ENCODE measurements at places on chromosomes 13 and 19.

DNA sequence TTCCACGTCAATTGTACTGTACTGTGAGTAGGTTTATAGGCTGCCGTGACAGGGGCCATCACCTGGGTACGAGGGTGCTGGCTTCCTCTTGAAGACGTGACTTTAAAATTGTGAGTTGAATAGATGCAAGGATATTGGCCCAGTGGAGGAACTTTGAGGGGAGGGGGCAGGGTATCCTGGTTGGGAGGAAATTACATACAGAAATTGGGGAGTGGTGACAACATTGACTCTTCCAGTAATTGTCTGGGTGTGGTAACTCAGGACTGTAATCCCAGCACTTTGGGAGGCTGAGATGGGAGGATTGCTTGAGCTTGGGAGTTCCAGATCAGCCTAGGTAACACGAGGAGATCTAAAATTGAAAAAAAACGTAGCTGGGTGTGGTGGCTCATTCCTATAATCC, 30.4 kb downstream of the DPRX start:
- DNase-seq = no peak

DNA sequence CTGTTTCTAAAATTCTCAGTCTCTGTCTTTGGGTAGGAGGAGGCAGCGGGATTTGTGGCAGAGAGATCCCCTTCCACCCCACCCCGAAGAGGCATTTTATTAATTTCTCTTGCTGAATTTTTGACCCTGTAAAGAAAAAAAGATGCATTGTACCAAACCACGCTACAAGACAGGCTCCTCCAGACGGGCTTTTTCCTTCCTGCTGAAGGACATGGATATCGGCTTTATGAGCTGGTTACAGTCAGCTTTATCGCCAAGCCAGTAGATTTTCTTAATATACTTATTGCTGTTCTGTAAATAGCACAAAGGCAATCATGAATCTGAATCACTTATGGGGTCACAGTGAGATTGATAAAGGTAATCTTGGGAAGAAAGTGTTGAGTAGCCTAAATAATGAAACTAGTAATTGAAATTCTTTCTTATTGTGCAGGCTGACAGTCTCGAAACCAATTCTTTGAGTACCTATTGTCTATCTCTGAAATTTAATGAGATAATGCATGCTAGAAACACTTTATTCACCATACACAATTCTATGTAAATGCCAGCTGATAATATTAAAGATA, 24.5 kb downstream of the MBNL2 start:
- no peak for DNase-seq

DNA sequence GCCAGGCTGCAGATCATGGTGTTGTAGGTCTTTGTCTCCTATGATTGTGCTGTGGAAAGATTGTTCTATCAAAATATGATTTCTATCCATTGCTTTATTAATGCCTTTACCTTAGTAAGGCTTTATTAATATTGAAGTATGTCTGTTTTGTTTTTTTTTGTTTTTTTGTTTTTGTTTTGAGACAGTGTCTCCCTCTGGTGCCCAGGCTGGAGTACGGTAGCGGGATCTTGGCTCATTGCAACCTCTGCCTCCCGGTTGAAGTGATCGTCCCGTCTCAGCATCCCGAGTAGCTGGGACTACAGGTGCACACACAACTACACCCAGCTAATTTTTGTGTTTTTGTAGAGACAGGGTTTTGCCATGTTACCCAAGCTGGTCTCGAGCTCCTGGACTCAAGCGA, 7.7 kb downstream of the IRGC start:
- DNase-seq = no peak

DNA sequence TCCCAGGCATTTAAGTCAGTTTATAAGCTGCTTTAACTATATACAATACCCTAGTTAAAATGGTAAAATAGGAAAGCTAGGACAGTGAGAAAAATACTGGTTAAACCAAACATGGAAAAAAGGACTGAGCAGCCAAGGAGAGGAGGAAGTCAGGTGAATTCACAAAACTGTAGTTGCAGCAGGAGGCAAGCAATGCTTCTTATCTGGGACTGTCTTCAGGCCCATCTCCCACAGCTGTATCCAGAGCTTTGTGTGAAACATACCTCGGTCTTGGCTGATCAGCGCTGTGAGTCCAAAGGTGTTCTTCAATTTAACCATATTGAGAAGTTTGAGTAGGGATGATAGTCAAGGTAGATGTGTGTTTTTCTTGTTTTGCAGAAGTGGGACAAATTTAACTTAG, 15.7 kb upstream of the SUPT20H start:
- DNase-seq = no peak

DNA sequence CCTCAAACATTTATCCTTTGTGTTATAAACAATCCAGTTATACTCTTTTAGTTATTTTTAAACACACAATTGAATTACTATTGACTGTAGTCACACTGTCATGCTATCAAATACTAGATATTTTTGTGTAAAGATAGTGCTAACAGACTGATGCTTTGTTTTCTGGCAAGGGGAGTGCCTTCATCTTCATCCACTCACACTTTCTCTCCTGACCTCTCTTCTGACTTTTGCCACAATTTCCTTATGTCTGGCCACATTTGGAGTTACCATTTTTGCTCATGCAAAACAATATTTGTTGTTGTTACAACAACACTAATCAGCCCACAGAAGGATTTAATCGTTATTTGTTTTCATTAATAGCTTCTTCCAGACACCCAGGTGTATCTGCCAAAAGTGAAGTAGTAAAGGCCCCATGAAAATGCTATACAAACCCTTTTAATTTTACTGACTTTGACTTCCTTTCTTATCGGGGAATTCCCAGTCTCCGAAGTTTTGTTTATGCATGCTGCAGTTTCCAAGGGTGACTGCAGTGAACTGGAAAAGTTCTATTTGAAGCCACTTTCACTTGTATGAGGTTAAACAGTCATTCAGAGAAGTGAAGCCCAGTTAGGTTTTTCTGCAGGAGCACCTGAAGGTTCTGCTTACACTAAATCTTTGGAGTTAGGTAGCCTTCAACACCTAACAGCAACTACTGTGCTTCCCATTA, 66.1 kb upstream of the FRY start:
- DNase-seq = no peak

DNA sequence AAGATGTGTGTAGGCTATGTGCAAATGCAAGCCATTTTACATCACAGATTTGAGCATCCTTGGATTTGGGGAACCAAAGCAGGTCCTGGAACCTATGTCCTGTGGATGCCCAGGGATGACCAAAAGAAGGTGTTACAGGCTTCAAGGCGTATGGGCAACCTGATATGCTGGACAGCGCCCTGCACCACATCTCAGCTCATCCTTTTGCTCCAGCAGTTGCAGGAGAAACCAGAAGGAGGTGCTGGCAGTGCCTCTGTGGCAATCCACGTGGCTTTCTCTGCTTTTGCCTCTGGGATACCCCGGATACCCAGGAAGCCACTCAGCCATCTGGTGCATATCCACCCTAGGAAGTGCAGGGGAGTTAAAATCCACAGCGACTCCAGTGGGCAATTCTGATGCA, 110.3 kb upstream of the VSTM2B start:
- DNase-seq = no peak

DNA sequence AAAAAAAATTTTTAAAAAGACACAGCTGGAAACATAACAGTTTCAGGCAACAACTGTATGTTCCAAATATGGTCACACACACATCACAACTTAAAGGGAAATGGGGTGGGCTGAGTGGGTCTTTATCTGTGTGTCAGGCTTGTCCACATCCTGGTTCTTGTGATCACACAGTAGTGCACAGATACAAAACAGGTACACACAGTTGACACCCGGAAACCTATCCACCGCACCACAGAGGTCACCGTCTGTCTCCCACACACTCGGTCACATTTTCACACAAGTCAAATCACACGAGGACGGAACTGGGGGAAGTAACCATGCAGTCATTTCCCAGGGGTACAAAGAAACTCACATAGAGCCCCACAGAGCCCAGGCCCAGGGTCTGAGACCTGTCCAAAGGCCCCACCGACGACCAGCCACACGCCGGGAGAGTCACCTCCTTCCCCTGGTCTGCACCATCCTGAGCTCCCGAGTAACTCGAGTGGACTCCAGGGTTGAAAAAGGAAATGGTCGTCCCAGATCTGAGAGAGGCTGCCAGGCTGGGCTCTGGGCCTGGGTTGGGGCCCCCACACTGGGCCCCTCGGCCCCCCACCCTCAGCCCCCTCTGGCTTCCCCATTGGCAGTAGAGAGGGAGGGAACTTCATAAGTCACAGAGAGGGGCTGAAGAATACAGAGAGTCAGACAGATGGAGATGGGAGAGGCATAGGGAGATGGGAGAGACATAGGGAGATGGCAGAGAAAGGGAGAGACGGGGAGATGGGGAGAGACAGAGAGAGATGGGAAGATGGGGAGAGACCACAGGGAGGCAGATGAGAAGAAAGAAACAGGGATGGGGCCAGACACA, 1.3 kb upstream of the PPAN start:
- DNase-seq = peak; percentile 83

GRCh38 chr19:46404055-46404752, 9.2 kb downstream of the CCDC8 start:
- no peak for DNase-seq

GRCh38 chr19:51040151-51040550, 5.3 kb upstream of the KLK12 start:
- DNase-seq = no peak

- no peak for DNase-seq
Measured at GRCh38 chr19:6250909-6251308, 28.9 kb downstream of the MLLT1 start.

DNA sequence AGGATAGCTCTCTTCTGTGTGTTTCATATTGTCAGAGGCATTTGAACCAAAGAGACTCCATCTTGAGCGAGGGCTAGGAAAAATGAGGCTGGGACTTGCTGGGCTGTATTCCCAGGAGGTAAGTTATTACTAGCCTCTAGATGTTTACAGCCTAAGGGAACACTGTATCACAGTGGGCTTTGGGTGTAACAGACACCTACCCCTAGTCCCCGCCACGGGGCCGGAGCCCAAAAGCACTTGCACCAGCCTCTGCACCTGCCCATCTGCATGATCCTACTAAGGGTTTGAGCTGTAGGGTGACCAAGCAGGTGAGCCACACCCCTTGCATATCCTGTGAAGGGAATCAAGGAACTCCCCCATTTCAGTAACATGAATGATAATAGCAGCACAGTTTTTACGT, 1972.2 kb downstream of the OLFM4 start:
- DNase-seq = no peak

GRCh38 chr13:111939666-111940278, 127.2 kb upstream of the SOX1 start:
- DNase-seq = no peak

DNA sequence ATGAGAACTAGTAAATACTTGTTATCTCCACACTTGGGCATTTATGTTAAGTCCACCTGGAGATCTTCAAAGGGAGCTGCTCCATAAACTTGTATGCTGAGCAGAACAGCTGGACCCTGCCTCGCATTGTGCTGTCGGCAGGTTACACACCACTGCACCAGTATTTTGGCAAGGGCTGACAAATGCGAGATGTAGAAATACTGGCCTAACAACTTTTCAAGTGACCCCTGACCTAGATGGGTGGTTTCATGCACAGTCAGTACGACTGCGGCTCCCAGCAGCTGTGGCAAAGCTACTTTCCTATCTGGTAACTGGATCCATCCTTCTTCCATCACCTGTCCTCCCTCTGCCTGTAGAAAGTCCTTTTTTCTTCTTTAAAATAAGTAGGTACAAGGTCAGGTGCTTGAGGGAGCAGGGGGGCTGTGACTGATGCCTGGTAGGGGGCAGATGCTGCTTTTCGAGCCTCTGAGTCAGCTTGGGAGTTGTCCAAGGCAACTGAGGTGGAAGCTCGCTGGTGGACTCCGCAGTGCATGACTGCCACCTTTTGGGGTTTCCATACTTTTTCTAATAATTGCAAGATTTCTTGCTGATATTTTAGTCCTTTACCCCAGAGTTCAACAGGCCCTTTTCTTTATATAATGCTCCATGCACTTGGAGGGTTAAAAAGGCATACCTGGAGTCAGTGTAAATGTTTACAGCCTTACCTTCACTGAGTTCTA, 86.8 kb downstream of the SLC25A15 start:
- DNase-seq = no peak

GRCh38 chr19:47407417-47407774, 11.9 kb downstream of the MEIS3 start:
- no peak for DNase-seq

DNA sequence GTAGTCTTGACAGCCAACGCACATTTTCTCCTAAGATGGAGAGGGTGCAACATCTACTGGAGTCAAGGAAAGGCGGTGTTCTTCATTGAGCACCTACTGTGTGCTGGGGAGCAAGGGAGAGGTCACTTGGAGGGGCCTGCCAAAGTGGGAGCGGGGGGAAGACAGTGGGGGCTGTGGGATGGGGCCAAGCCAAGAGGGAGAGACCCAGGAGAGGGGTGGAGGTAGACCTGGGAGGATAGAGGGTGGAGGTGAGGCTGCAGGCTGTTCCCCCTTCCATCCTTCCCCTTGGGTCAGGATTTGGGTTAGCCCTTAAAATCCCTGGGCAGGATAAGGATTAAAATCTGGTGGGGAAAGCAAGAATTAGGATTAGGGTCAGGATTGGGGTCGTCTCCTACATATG, 1.7 kb upstream of the PLPP2 start:
- no peak for DNase-seq

- DNase-seq = peak; percentile 45
Measured at GRCh38 chr13:26062853-26063444, 11.1 kb upstream of the SHISA2 start.

DNA sequence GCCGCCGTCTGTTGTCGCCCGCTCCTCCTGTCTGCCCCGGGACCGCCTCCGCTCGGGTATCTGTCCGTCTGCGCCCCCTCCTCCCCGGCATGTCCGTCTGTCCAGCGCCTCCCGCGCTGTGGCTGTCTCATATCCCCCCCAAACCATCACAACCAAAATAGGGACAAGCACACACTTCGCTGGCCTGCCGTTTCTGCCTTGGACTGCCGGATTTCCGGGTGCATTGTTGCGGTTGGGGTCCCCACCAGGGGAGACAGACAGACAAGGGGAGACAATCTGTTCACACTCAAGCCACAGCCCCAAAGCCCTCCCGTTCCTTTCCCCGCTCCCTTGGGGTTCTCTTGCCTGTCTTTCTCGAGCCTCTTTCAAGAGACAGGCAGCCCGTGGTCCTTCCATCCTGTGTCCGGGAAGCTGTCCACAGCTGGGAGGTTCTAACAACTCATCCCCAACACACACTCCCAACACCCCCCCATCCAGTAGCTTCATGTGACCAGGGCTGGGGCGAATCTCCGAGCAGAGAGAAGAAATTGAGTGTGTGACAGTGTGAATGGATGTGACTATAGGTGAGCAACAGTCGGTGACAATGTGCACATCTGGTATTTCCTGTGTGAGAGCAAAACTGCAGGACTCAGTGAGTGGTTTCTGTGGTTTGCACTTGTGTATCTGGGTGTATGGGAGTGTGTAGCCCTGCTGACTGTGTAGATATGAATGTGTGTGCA, 16.5 kb upstream of the FOSB start:
- peak; percentile 56 for DNase-seq

GRCh38 chr13:33033051-33033812, 17.0 kb downstream of the KL start:
- peak; percentile 36 for DNase-seq

- peak; percentile 94 for DNase-seq
Measured at GRCh38 chr19:1507763-1508506, 4.9 kb downstream of the ADAMTSL5 start.

- no peak for DNase-seq
Measured at GRCh38 chr19:46845959-46846459, 4.6 kb downstream of the AP2S1 start.

Measured in stimulated activated CD4-positive, alpha-beta T cell treated with anti-CD3 and anti-CD28 coated beads, Interleukin-4, amount 100 ng/mL, for 24 hours (primary cell).